Spleen (tissue), 13 donors: ENCODE measurements at places on chromosomes 3 and 15. TPM values are rescaled to one million over a fixed set of nuclear protein-coding genes. Genes with fewer than 3 reads are reported as not detected.

DNA sequence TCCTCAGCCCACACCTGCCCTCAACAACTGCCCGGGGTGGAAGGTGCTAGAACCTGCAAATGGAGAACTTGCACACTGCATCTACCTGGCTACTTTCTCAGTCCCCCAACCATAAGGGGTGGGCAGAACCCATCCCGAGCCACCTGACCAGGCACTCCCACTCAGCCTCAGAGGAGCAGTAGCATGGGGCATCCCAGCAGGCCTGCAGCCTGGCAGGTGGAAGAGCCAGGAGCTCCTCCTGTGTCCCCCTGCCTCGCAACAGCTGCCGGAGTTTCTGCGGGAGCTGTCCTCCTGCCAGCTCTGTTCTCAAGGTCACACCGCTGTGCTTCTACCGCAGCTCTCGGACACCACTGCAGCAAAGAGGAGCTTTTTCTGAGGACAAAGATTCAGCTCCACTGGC is 27.5 kb downstream of the RAB6B start:
- H3K4me1 ChIP-seq: no peaks in the 10 kb centered on the region
- DNase-seq: no peak
- H3K36me3 ChIP-seq: no peaks in the 10 kb centered on the region
- no peak overlapping the region for H3K27ac ChIP-seq
- no peak overlapping the region for H3K4me3 ChIP-seq

DNA sequence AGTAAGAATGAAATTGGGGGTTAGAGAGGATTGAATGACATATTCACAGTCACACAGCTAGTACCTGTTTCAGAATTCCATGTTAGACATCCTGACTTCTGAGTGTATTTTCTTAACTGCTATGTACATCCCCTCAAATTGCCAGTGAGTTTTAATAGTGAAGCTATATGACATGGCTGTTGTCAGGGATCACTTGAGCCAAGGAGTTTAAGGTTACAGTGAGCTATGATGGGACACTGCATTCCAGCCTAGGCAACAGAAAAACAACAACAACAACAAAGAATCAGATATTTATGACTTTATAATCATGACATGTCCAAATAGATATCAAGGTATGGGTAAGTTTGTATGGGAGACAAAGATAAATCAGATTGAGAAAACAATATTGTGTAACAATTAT is 16.6 kb downstream of the PARP15 start:
- no peak overlapping the region for H3K27ac ChIP-seq
- H3K4me3 ChIP-seq: no peak overlapping the region
- no peak for DNase-seq
- H3K36me3 ChIP-seq: peaks cover 10% of the 10 kb centered on the region
- H3K27me3 ChIP-seq: no peaks in the 10 kb centered on the region

Gene SHF
- total RNA-seq: 5.7 TPM

DNA sequence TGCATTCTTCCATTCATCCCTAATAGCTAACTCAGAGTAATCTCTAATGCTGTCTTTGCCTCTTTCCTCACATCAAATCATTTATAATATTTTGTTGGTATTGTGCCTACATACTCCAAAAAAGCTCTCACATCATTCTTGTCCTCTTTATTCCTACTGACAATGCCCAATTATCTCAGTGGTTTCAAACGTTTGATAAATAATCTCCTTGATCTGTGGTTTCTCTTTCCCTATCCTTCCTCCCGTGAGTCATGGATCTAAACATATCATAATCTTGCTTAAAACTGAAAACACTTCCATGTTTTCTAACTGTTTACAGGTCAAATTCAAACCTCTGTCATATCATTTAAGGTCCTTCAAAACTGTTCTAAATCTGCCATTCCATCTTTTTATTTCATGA is 115.1 kb downstream of the CNTN6 start:
- H3K27ac ChIP-seq: no peak overlapping the region
- no peak for DNase-seq
- H3K4me1 ChIP-seq: no peaks in the 10 kb centered on the region
- H3K36me3 ChIP-seq: no peaks in the 10 kb centered on the region

DNA sequence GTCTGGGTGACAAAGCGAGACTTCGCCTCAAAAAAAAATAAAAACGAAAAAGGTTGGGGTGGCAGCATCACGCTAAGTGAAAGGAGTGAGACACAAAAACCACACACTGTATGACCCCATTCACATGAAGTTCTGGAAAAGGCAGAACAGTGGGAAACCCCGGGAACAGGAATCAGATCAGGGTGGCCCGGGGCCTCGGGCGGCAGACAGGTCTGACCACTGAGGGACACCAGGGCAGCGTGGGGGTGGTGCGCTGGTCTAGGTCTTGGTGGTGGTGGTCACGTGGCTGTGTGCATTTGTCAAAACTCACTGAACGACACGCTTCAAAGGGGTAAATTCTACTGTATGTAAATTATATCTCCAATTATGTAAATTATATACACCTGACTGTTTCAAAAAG is 79.7 kb upstream of the PRR20G start:
- H3K27ac ChIP-seq: no peak overlapping the region
- peak; percentile 47 for DNase-seq
- H3K4me1 ChIP-seq: no peaks in the 10 kb centered on the region
- peaks cover 12% of the 10 kb centered on the region for H3K27me3 ChIP-seq
- H3K36me3 ChIP-seq: no peaks in the 10 kb centered on the region
- no peak overlapping the region for H3K4me3 ChIP-seq

Gene GPR27
- 4.6 TPM for total RNA-seq

DNA sequence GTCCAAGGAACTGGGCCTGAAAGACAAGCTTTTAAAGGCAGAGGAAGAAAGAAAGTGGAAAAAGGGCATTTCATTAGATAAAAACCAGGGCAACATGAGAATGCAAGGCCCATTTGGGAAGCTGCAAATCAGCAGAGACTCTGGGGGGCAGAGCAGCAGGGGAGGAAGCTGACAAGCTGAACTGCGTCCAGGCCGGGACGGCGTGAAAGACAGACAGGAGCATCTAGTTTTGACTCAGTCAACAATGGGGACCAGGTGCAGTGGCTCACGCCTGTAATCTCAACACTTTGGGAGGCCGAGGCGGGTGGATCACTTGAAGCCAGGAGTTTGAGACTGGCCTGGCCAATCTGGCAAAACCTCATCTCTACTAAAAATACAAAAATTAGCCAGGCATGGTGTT is 69.9 kb downstream of the CDC25A start:
- no peaks in the 10 kb centered on the region for H3K27me3 ChIP-seq
- no peaks in the 10 kb centered on the region for H3K36me3 ChIP-seq
- H3K4me1 ChIP-seq: peaks cover 29% of the 10 kb centered on the region
- peak; percentile 73 for DNase-seq
- H3K4me3 ChIP-seq: no peak overlapping the region
- peak overlapping the region; percentile 63 for H3K27ac ChIP-seq

Gene CORO2B
- total RNA-seq: 1.5 TPM

GRCh38 chr3:125103406-125103805 is 47.6 kb upstream of the HEG1 start:
- H3K27ac ChIP-seq: no peak overlapping the region
- no peak overlapping the region for H3K4me3 ChIP-seq
- no peaks in the 10 kb centered on the region for H3K4me1 ChIP-seq
- H3K36me3 ChIP-seq: no peaks in the 10 kb centered on the region

- peaks cover 7% of the 10 kb centered on the region for H3K4me1 ChIP-seq
- H3K4me3 ChIP-seq: no peak overlapping the region
- H3K27ac ChIP-seq: no peak overlapping the region
- no peaks in the 10 kb centered on the region for H3K27me3 ChIP-seq
- no peak for DNase-seq
Observed at GRCh38 chr3:14925729-14926591, 21.4 kb upstream of the NR2C2 start.

- no peak for DNase-seq
- H3K27ac ChIP-seq: peak overlapping the region; percentile 73
- peaks cover 8% of the 10 kb centered on the region for H3K4me1 ChIP-seq
- H3K27me3 ChIP-seq: peaks cover 5% of the 10 kb centered on the region
- no peaks in the 10 kb centered on the region for H3K36me3 ChIP-seq
Observed at GRCh38 chr15:89664441-89665350, 9.4 kb upstream of the KIF7 start.

DNA sequence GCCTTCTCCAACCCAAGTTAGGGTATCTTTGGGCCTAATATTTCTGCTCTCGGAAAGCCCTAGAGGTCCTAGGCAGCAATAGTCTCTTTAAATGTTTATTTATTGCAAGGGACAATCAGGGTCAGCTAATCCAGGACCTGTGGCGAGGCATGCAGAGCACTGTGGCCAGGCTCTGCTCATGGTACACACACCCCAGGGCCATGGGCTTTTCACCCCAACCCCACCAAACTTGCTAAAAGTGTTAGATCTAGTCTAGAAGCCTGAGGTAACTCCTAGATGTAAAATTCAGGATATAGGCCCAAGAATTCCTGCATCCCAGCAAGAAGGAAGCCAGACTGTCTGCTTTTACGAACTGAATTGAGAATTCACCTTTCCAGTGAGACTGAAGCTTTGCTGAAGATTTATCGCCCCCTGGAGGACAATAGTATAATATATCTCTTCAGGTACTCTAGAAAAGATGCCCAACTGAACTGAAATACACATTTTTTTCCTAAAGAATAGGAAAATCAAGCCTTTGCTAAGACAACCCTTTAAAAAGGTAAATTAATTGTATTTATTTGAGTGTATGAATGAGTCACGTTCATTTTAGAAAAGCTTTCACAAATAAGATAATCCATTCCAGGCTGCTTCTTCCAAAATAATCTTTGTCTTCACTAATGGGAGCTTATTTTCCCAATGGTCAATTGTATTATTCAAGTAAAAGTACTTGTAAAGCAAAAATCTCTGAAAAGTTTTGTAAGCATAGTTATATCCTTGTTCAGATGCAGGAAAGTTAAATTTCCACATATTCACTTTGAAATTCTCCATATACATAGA is 89.8 kb downstream of the LRRC3B start:
- no peaks in the 10 kb centered on the region for H3K27me3 ChIP-seq
- DNase-seq: no peak
- H3K4me3 ChIP-seq: no peak overlapping the region
- no peaks in the 10 kb centered on the region for H3K4me1 ChIP-seq
- H3K36me3 ChIP-seq: no peaks in the 10 kb centered on the region

Gene AQP9
- total RNA-seq: 72.9 TPM

Gene IL17RD
- 8.9 TPM for total RNA-seq

- H3K4me3 ChIP-seq: no peak overlapping the region
- DNase-seq: no peak
- H3K36me3 ChIP-seq: no peaks in the 10 kb centered on the region
- H3K4me1 ChIP-seq: peaks cover 21% of the 10 kb centered on the region
- H3K27me3 ChIP-seq: no peaks in the 10 kb centered on the region
Observed at GRCh38 chr15:77511869-77512268, 91.2 kb downstream of the HMG20A start.

DNA sequence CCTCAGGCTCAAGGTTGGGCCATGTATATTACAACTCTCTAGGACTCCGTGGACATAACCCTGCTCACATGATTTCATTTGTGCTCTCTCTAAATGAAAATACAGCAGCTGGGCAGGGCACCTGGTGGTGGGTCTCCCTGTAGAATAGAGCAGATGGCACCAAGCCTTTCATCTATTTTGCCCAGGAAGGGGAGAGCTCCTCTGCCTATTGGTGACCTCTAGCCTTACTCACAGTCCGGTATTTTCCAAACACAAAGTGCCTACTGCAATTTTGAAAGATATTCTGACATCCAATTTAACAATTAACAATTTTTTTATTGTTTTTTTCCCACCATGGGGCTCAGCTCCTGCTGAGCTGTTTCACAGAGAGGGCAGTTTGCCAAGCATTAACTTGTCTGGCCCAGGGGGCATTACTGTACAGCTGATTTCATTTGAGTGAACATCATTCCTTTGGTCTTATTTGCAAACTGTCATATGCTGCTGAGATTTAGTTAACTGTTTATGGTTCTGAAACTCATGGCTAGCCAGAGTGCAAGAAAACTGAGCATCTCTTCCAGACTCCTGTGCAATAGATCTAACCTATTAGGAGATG is 474.0 kb downstream of the EPHB1 start:
- no peaks in the 10 kb centered on the region for H3K36me3 ChIP-seq
- no peak for DNase-seq
- H3K4me3 ChIP-seq: no peak overlapping the region
- H3K27ac ChIP-seq: no peak overlapping the region

DNA sequence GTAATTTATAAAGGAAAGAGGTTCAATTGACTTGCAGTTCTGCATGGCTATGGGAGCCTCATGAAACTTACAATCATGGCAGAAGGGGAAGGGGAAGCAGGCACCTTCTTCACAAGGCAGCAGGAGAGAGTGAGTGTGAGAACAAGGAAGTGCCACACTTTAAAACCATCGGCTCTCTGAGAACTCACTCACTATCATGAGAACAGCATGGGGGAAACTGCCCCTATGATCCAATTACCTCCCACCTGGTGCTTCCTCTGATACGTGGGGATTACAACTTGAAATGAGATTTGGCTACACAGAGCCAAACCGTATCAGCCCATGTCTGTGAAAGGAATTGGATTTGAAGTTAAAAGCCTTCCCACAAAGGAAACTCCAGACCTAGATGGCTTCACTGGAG is 39.1 kb downstream of the TKT start:
- H3K4me3 ChIP-seq: no peak overlapping the region
- no peaks in the 10 kb centered on the region for H3K27me3 ChIP-seq
- H3K27ac ChIP-seq: no peak overlapping the region
- no peaks in the 10 kb centered on the region for H3K4me1 ChIP-seq
- no peak for DNase-seq

DNA sequence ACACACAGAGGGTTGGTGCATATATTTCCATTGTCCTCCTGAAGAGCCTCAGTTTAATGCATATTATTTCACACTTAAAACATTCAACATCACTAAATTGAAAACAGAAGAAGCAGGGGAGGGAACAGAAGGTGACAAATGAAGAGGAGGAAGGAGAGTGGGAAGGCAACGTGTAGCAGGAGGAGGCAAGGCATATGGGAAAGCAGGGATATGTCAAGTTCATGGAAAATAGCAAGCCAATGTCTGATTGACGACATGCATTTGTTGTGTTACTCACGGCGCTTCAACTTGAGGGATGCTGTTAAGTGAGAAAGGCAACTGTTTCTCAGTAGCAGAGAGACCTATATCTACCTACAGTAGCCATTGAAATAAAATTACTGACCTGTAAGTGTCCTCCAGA is 154.5 kb downstream of the NSUN3 start:
- no peak for DNase-seq
- no peak overlapping the region for H3K4me3 ChIP-seq
- H3K27me3 ChIP-seq: no peaks in the 10 kb centered on the region
- H3K36me3 ChIP-seq: no peaks in the 10 kb centered on the region
- H3K27ac ChIP-seq: no peak overlapping the region
- no peaks in the 10 kb centered on the region for H3K4me1 ChIP-seq

GRCh38 chr3:42509111-42509510 is 6.7 kb downstream of the VIPR1 start:
- no peaks in the 10 kb centered on the region for H3K36me3 ChIP-seq
- peak; percentile 40 for DNase-seq
- H3K27ac ChIP-seq: no peak overlapping the region
- no peaks in the 10 kb centered on the region for H3K27me3 ChIP-seq

GRCh38 chr3:45592830-45593707 is 1.5 kb upstream of the LIMD1 start:
- H3K4me1 ChIP-seq: peaks cover 59% of the 10 kb centered on the region
- H3K27me3 ChIP-seq: no peaks in the 10 kb centered on the region
- peak; percentile 95 for DNase-seq
- H3K27ac ChIP-seq: peak overlapping the region; percentile 96

Gene ERICH6
- total RNA-seq: not detected

Gene ARRDC4
- total RNA-seq: 12.3 TPM
